Natural killer cell treated with Interleukin-12 subunit alpha and Interleukin-12 subunit beta and Interleukin-15 and Interleukin-18, amount 100 ng/mL, for 72 hours (primary cell): ENCODE measurements at places on chromosomes 12 and 14. TPM values are rescaled to one million over a fixed set of nuclear protein-coding genes. Genes with fewer than 3 reads are reported as not detected.

GRCh38 chr12:124469193-124469888, 98.1 kb downstream of the NCOR2 start:
- H3K27me3 ChIP-seq = no peaks in the 10 kb centered on the region
- H3K36me3 ChIP-seq = peaks cover 25% of the 10 kb centered on the region
- no peak for DNase-seq
- H3K27ac ChIP-seq = no peak overlapping the region
- H3K4me3 ChIP-seq = no peak overlapping the region

GRCh38 chr12:2634471-2634870, 160.3 kb upstream of the FKBP4 start:
- H3K27ac ChIP-seq = no peak overlapping the region
- H3K36me3 ChIP-seq = no peaks in the 10 kb centered on the region
- H3K27me3 ChIP-seq = peaks cover 42% of the 10 kb centered on the region
- no peak for DNase-seq
- no peaks in the 10 kb centered on the region for H3K4me1 ChIP-seq

DNA sequence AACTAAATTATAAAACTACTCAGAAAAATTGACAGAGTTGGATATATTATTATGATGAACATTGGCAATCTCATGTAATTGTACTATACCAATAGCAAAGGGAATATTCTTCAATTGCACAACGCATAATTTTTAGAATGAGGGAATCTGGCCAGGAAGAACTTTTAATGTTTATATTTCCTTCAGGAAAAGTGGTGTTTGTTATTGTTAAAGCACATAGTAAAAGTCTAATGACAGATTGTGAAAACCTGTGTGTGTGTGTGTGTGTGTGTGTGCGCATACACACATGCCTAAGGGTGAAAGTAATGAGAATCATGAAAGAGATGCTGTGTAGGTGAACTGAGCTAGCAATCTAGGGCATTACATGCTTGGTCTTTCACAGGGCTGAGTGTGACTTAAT, 877.7 kb downstream of the SLC6A15 start:
- no peak overlapping the region for H3K4me3 ChIP-seq
- H3K4me1 ChIP-seq = no peaks in the 10 kb centered on the region
- no peak for DNase-seq
- H3K36me3 ChIP-seq = peaks cover 4% of the 10 kb centered on the region
- no peak overlapping the region for H3K27ac ChIP-seq

- no peak overlapping the region for H3K4me3 ChIP-seq
- peaks cover 21% of the 10 kb centered on the region for H3K4me1 ChIP-seq
- no peaks in the 10 kb centered on the region for H3K36me3 ChIP-seq
Observed at GRCh38 chr12:62692884-62693283, 226.3 kb downstream of the MON2 start.

GRCh38 chr14:23620177-23620702, 15.9 kb upstream of the DHRS2 start:
- peaks cover 22% of the 10 kb centered on the region for H3K27me3 ChIP-seq
- DNase-seq = no peak
- peaks cover 10% of the 10 kb centered on the region for H3K36me3 ChIP-seq
- H3K4me1 ChIP-seq = peaks cover 2% of the 10 kb centered on the region
- no peak overlapping the region for H3K27ac ChIP-seq

- no peak overlapping the region for H3K27ac ChIP-seq
- no peak for DNase-seq
- no peaks in the 10 kb centered on the region for H3K27me3 ChIP-seq
- H3K4me3 ChIP-seq = no peak overlapping the region
- H3K4me1 ChIP-seq = no peaks in the 10 kb centered on the region
Observed at GRCh38 chr12:1083889-1084262, 92.9 kb downstream of the ERC1 start.

DNA sequence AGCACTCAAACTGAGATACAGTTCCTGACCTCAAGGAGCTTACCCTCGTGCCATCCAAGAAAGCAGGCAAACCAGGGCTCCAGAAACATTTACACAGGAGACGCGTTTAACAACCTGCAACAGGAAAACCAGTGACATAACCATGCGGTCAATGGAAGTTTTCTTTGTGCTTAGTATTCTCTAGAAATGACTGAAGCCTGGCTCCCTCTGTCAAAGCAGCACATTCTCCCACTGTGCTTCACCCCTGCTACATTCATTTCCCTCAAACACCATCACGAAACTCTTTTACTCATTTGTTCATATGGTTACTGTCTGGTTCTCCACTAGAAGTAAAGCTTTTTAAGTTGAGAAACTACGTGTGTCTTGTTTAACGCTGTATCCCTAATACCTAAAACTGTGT, 161.3 kb upstream of the CCND2 start:
- H3K27me3 ChIP-seq = no peaks in the 10 kb centered on the region
- peak overlapping the region; percentile 22 for H3K27ac ChIP-seq
- peaks cover 4% of the 10 kb centered on the region for H3K36me3 ChIP-seq
- DNase-seq = no peak

- peaks cover 17% of the 10 kb centered on the region for H3K36me3 ChIP-seq
- no peak overlapping the region for H3K4me3 ChIP-seq
- no peak for DNase-seq
- no peaks in the 10 kb centered on the region for H3K4me1 ChIP-seq
- H3K27ac ChIP-seq = no peak overlapping the region
Observed at GRCh38 chr14:74203639-74204038, 35.6 kb upstream of the VSX2 start.

DNA sequence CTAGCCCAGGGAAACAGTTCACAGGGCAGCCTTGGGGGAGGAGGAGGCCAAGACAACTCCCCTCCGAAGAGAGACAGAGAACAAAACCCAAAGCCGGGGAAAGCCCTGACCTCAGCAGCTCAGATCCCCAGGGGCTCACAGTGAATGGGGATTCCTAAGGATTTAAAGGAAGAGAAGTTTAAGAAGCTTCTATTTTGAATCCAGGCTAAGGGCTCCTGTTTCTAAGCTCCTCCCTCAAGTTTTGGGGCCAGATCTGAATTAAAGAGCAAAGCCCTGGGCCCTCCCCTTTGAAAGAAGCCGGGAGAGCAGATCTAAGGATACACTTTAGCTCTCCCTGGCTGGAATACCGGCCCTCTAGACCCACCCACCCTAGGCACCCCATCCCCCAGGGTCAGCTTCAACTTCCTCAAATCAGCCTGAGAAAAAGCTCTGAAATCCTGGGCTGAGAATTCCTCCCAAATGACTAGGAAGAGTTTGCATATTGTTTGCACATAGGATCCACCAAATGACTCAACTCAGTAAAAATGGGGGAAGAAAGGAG, 3.9 kb downstream of the KDM2B start:
- no peak for DNase-seq
- H3K27me3 ChIP-seq = no peaks in the 10 kb centered on the region
- H3K36me3 ChIP-seq = no peaks in the 10 kb centered on the region
- H3K27ac ChIP-seq = no peak overlapping the region
- peak overlapping the region; percentile 22 for H3K4me3 ChIP-seq

- H3K27me3 ChIP-seq = no peaks in the 10 kb centered on the region
- no peaks in the 10 kb centered on the region for H3K36me3 ChIP-seq
- DNase-seq = no peak
- peak overlapping the region; percentile 77 for H3K27ac ChIP-seq
Observed at GRCh38 chr14:65847075-65847847, 434.7 kb downstream of the FUT8 start.

- peaks cover 4% of the 10 kb centered on the region for H3K36me3 ChIP-seq
- peaks cover 27% of the 10 kb centered on the region for H3K4me1 ChIP-seq
- H3K4me3 ChIP-seq = peak overlapping the region; percentile 87
- H3K27ac ChIP-seq = peak overlapping the region; percentile 72
Observed at GRCh38 chr14:92511453-92512238, 1.9 kb upstream of the RIN3 start.

KERA gene
- total RNA-seq = not detected

ACRBP gene
- 0.98 TPM for total RNA-seq

LRP6 gene
- 0.10 TPM for total RNA-seq

BCAT1 gene
- 14.5 TPM for total RNA-seq

GLIPR1L1 gene
- not detected for total RNA-seq

PTPN11 gene
- total RNA-seq = 107 TPM
